GM04504 (cell line): ENCODE measurements at places on chromosomes 2 and 18.

- DNase-seq = no peak
Observed at GRCh38 chr2:44953499-44953883, 12.0 kb downstream of the SIX3 start.

DNA sequence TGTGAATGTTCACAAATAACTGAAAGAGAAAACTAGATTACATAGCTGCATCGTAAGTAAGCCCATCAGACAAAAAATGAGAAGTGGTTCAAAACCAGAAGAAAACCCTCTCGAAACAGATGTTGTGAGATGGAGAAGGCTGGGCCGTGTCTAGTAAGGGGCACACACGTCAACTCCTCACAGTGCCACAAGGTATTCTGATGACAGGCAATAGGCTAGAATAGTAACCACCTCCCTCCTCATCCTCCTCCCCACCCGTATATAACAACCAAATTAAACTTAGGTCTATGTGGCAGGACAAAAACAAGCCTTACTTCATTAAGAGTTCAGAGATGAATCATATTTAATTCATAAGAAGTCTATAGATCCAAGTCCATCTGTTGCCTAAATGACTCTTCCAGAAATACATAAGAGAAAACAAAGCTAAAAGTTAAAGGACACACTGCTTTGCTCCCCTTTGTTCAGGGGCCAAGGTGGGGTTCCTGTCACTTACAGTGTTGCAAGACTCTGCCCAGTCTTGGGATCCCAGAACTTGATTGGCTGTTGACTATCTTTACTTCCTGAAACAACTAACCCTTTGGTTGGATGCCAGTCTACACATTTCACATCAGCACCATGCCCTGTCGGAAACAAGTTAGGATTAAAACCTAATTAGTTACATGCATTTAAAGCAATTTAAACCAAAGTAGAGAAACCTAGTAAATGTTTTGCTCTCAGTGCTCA lies 25.0 kb downstream of the SFT2D3 start:
- DNase-seq = no peak

- no peak for DNase-seq
Observed at GRCh38 chr18:10852385-10853303, 296.7 kb downstream of the PIEZO2 start.

GRCh38 chr2:64448041-64448426 lies 5.9 kb upstream of the LGALSL start:
- DNase-seq = no peak

DNA sequence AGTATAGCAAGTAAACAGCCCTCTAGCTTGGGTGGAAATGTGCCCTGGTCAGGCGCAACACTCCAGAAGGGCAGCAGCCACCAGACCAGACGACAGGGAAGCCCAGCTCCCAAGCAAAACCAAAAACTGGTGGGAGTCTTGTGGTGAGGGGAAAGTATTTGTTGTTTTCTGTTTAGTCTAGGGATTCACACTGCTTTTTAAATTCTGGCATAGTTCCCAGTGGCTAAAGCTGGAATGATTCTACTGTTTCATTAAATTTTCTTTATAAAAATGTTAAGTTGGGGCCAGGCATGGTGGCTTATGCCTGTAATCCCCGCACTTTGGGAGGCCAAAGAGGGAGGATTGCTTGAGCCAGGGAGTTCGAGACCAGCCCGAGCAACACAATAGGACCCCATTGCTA lies 38.5 kb downstream of the MERTK start:
- no peak for DNase-seq

GRCh38 chr2:12960671-12961070 lies 243.9 kb downstream of the TRIB2 start:
- no peak for DNase-seq
